NCI-H524 treated with DMSO at 0.1 percent for 48 hours (cell line): ENCODE measurements at places on chromosomes 7 and 10.

DNA sequence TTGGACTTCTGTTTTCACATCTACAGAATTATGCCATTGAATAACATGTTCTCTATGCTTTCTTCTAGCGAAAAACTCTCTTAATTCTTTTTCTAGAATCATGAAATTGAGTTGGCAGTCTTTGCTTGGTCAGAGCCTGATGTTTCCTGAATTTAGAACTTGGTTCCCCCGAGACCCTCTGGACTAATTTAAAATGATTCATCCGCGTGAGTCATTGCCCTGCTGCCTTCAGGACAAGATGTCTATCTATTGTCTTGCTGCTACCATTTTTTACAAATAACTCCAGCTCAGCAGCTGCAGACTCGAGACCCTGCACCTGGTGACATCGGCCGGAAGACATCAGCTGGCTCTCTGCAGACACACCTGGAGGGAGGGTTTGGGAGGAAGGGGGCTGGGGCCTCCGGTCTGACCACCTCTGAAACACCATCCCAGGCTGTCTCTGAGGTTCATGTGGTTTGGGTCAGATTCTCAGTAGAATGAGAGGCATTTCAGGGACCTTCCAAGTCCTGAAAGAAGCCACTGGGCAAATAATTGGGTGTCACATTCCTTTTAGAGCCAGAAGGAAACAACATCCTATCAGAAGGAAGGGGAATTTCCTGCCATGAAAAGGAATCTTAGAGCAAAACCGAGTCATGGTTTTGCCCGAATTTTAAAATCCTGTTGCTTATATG, 20.9 kb upstream of the KLF6 start:
- DNase-seq: no peak

DNA sequence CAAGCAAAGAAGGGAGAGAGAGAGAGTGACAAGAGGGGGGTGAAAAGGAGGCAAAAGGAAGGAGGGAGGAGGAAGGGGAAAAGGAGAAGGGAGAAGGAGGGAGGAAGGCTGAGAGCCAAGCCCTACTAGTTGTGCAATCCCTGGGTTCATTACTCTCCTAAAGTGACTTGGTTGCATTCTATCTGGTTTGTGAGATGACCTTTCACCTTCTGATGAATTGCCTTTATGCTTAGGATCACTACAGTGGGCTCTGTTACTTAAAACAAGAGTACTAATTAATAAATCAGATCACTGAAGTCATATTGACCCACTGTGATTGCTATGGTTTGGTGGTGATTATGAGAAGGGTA, 144.9 kb downstream of the KIF20B start:
- DNase-seq: no peak

- no peak for DNase-seq
These were observed 13.7 kb upstream of the WAPL start for GRCh38 chr10:86535132-86535882.

GRCh38 chr10:58209669-58210068, 58.0 kb downstream of the IPMK start:
- DNase-seq: no peak

DNA sequence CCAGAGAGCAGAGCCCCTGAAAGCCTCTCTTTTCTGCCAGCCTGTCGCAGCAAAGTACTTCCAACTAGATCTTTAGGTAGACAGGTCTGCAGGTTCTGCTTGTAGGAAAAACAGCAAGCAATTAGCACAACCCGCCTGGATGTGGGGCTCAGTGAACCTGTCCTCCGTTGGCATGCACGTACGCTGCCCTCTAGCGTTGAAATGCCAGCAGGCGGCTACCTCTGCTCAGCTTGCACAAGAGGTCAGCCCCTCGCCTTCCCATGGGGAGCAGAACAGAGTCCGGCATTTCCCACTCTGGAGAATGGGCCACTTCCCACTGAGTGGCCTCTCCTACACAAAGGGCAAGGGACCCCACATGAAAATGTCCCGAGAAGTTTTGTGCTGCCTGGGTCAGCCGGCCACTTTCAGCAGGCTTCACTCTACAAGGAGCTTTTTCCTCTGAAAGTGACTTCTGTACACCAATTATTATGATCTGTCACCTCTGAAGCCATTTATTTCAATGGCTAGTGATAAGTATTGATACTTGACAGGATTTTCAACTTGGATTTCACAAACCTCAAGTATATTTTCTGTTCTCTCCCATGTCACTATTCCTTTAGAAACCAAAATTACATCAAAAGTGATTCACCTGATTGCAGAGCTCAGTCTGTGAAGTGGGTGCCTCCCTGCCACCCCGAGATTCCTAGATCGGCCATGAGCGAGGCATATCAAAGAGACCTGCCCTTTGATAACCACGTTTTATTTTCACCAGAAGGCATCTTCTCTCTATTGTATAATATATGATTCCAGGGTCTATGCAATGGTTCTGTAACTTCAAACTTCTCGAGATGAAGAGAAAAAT, 56.7 kb downstream of the JCAD start:
- DNase-seq: no peak

DNA sequence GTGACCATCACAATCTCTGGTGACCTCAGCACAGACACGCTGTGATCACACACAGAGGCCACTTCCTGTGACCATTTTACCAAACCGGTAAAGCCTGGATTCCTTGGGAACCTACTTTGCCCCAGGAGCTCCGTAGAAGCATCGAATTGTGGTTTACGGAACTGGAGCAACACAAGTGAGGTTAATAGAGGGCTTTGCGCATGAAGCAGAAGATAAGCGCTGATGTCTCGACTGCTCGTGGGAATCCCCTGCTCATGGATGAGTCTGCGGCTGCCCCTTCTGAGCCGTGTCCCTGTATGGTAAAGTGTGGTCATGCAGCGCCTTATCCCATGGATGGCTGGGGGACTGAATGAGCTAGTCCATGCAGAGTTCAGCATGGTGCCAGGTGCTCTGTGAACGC, 53.6 kb downstream of the VIPR2 start:
- no peak for DNase-seq

DNA sequence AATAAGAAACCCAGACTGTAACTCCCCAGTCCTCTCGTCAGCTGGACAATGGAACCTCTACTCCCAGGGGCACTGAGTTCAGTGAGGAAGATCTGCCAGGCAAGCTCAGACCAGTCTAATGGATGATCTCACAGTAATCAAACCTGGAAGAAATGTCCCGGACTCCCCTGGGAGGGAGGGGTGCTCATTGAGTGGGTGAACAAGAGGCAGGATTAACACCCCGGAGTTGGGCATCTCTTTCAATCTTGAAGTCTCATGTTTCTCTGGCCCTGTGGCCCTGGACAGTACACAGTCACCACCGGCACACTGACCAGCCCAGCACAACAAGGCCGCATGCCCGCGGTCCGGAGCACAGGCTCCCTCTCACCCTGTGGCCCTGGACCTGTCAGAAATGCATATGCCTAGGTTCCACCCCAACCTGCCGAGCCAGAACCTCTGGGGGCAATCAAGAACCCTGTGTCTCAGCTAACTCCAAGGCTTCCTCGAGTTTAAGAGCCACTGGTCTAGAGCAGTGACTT, 27.8 kb downstream of the CXCL12 start:
- no peak for DNase-seq

GRCh38 chr10:88156341-88156740, 292.9 kb downstream of the PTEN start:
- DNase-seq: no peak

DNA sequence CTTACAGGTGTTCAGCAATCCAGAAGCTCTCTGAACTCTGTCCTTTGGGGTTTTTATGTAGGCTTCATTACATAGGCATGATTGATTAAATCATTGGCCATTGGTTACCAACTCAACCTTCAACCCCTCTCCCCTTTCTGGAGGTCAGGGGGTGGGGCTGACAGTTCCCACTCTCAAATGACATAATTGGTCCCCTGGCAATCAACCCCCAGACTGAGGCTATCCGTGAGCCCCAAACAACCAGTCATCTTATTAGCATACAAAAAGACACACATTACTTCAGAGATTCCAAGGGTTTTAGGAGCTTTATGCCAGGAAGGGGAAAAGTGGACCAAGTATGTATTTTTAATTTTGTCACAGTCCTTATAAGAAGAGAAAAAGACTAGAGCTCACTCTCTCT, 92.1 kb downstream of the ZNF467 start:
- DNase-seq: no peak

GRCh38 chr10:71429929-71430328, 33.2 kb downstream of the CDH23 start:
- no peak for DNase-seq

DNA sequence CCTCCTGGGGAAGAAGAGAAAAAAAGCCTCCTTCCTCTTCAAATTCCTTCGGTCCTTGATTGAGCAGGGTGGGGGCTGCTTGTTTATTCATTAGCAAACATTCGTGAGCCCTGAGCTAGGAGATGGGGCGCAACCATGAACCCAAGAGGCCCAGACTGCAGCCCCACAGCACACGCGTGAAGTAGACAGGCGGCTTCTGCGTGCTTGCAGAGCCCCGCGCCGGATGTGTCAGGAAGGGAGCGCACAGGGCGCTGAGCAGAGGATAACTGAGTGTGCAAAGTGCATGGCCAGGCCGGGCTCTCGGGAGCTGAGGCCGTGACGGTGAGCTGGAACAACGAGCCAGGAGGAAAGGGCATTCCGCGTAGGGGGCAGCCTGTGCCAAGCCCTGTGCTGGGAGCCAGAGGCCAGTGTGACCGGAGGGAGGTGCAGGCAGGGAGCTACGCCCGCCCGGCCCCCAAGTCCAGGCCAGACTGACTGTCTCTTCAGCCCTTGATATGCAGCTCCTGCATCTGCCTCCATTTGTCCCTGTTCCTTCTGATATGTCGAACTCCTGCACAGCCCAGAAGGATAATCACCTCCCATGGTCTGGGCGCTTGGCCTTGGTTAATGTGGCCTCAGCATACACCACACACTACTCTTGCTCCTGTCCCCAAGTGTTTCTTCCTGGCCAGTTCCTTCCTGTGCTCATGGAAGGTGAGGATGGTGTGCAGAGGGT, 4.6 kb downstream of the FOXL3 start:
- no peak for DNase-seq
